ENCODE measurements at places on chromosomes 11 and 22.

DNA sequence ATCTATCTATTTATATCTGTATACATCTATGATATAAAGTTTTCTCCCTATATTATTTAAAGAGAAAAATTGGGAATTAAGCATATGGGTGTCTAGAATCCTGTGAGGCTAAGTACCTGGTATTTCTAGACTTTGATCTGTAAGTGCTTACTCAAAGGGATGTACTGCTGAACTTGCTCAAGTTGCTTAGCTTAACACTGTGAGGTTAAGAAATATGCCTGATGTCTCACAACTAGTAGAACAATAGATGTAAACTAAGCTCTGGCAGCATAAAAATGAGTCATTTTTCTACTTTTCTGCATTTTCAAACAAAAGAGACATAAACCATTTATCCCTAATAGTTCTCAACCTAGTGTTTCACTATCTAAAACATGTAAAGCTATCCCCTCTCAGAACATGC is 744.4 kb upstream of the ANO3 start:
- no peak for DNase-seq

GRCh38 chr11:6574816-6575715 is 28.4 kb downstream of the RRP8 start:
- DNase-seq: no peak

DNA sequence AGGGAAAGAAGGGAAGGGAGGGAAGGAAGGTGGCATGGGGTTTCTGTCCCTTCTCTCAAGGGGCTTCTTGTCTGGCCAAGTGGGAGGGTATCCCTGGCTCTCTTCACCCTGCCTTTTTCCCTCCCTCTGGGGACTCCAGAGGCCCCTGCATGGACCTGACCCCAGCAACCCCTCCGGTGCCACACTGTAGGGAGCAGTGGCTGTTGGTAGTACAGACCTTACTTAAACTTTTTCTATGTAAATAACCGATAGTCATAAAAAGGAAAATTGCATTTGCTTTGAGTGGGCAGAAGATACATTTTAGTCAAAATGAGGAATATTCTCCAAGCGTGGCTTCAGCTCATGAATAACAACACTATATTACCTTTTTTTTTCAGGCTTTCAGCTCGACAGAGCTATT is 1384.0 kb downstream of the BRD1 start:
- no peak for DNase-seq

- no peak for DNase-seq
Observed at GRCh38 chr11:44463751-44464150, 101.7 kb upstream of the CD82 start.

- DNase-seq: peak; percentile 65
Observed at GRCh38 chr22:25334162-25334490, 114.7 kb downstream of the CRYBB2 start.

GRCh38 chr11:122205036-122205435 is 89.0 kb upstream of the BLID start:
- DNase-seq: no peak

GRCh38 chr11:22521226-22521625 is 104.4 kb downstream of the FANCF start:
- DNase-seq: no peak

GRCh38 chr11:17224727-17225126 is 16.9 kb upstream of the PIK3C2A start:
- no peak for DNase-seq

DNA sequence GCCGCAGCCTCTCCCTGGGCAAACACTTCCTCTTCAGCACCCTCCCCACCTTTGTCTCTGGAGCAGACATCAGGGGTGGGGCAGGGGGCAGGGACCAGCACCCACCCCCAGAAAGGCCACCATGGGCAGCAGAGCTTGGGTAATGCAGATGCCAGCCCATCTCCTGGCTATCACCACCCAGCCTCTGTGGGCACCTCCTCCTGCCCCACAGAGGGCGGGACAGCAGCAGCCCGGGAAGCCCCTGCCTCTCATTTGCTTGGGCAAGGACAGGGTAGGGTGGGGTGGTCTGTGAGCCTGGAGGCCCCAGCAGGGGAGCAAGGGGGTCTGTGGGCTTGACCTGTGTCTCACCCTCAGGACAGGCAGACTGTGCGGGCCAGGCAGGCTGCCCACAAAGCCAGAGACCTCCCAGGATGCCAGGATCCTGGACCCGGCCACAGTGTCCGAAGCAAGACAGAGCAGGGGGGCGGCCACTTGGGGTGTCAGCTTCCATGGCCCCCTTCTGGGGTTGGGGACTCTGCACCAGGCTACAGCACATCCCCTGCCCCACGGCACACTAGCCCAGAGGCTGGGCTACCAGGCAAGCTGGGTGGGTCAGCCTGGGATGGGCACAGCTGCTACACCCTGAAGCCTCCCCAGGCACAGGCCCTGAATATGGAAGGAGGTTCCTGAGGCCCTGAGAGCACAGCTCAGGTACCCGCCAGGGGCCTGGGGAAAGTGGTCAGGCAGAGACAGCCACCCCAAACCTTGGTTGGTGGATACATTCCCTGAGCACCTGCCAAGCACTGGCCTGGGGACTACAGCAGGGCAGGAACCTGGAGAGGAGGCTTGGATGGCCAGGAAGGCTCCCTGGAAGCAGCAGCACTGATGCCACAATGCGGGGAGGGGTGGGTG is 4.5 kb downstream of the RNH1 start:
- DNase-seq: no peak

DNA sequence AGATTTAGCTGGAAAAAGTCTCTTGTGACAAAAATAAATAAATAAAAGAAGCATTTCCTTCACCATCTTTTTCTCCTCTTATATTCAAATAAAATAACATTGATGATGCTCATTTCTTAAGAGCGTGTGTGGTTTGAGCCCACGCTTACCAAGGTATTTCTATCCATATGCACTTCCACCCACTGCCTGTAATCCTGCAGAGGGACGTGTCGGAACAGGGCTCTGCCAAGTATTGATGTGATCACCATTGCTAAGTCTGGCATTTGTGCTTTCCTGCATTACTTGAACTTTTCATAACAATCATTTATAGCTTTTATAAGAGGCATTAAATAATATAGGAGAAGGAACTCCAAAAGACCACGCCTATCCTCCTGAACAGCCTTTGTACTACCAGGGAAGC is 107.6 kb downstream of the SHANK2 start:
- no peak for DNase-seq

GRCh38 chr11:80109031-80109430 is 668.2 kb upstream of the TENM4 start:
- no peak for DNase-seq

- no peak for DNase-seq
Observed at GRCh38 chr11:133635244-133635739, 103.0 kb upstream of the OPCML start.

- DNase-seq: no peak
Observed at GRCh38 chr11:27293515-27294417, 69.2 kb downstream of the CCDC34 start.

DNA sequence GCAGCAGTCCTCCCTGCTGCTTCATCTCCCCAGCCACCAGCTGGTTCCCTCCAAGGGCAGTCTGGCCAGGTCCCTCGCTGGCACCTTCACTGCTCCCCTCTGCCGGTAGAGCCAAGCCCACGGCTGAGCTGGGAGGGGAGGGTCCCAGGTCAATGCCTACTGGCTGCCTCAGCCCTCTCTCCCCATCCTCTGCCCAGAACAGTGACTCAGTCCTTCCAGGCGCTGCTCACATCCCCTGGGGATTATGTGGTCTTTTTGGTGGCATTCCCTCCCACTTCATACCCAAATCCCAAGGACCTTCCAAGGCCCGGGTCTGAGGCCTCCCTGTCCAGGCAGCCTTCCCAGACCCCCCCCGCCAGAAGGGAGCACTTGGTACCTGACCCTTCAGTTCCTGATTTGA is 44.9 kb downstream of the WNT7B start:
- no peak for DNase-seq

DNA sequence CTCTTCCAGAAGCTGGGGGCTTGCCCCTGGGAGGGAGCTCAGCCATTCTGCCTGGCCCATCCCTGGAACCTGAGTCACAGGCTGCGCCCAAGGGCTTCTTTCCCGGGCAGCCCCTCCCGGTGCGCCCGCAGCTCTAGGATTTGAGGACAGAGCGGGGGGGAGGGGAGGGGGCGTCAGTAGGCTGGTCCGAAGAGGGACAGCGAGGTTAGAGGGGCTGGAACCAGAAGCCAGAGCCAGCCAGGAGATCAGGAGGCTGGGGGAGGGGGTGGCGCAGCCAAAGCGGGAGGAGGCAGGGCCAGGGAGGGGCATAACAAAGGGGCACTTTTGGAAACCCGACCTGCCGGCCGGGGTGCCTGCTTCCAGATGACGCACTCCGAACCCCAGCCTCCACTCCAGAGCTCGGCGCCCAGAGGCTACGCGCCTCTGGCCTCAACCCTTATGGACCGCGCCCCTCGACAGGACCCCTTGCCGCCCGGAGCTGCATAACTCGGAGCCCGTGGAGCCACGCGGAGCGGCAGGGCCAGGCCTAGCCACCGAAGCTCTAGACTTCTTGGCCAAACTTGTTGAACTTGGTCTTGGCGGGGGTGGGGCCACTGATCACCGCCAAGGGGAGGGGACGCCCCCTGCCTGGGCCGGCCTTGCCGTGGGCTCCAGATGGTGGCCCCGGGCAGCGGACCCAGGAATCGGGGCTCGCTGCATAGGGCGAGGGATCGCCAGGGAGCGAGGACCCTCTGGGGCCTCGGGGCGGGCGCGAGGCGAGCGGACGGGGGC is 744 bp downstream of the PACSIN3 start:
- no peak for DNase-seq

DNA sequence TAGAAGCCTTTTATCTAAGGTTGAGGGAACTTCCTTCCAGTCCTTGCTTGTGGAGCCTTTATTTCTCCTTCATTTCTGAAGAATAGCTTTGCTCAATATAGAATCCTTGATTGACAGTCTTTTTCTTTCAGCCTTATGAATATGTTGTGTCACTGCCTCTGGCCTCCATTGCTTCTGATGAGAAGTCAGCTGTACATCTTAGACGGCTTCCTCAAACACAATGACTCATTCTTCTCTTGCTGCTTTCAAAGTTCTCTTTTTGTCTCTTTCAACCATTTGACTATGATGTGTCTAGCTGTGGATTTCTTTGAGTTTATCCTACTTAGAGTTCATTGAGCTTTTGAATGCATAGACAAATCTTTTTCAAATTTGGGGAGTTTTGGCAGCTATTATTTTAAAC is 893.2 kb downstream of the BRD1 start:
- DNase-seq: no peak

DNA sequence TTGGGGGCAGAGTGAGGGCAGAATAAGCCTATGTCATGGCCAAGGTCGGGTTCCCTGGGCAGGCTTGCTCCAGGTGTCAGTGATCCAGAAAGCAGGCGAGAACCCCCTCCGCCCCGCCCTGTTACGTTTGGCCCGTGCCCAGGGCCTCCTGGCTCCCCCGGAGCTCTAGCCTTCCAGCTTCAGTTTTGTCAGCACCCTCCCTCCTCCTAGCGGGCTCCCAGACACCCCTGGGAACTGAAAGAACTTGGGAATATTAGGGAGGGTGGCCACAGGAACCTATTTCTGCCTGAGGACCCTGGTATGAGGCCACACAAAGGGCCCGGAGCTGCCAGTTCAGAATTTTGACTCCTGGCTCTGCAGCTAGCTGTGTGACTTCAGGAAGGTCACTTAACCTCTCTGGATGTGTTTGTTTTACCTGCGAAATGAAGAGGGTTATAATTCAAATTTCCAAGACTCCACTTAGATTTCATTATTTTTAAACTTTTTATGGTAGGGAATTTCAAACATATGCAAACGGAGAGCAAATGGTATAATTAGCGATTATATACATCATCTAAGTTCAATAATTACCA is 1.2 kb downstream of the TUBA8 start:
- DNase-seq: no peak

GRCh38 chr11:40227730-40228129 is 1231.7 kb downstream of the LRRC4C start:
- DNase-seq: no peak

- no peak for DNase-seq
Observed at GRCh38 chr11:15483205-15483604, 368.5 kb downstream of the INSC start.

DNA sequence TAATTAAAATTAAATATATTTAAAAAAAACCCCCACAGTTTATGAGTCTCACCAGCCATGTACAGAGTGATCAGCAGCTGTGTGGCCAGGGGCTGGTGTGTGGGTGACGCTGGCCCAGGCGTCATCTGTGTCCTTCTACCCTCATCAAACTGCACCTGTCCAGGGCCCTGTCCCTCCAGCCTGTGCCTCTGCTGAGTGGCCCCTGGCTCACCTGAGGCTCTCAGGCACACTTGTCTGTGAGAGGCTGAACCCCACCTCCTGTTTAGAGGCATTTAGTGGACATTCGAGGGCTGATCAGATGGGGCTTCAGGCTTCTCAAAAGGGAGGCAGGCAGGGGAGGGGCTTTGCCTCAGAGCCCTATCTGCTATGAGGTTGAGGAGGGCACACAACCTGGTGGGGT is 29.9 kb upstream of the SMIM38 start:
- DNase-seq: no peak

DNA sequence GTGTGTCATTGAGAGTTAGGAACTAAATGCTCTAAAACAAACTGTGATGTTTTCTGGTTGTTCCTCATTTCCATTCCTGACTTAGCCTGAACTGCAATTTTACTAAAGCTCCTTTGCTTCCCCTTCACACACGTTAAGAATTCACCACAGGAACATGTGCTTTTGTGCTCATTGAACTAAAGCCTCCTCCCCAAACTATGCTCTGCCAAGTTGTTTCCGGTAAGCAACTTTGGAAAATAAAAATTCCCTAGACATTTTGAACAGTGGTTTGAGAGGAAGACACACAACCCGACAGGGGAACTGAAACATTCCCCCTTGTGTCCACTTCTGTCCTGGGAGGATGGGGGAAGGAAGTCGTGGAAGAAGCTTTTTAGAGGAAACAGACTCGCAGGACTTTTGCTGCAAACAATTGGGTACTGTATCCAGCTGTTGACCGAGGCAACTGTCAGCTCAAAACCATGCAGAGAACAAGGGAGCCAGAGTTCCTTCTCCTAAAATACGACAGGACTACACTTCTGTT is 66.9 kb downstream of the GAB2 start:
- DNase-seq: peak; percentile 22

DNA sequence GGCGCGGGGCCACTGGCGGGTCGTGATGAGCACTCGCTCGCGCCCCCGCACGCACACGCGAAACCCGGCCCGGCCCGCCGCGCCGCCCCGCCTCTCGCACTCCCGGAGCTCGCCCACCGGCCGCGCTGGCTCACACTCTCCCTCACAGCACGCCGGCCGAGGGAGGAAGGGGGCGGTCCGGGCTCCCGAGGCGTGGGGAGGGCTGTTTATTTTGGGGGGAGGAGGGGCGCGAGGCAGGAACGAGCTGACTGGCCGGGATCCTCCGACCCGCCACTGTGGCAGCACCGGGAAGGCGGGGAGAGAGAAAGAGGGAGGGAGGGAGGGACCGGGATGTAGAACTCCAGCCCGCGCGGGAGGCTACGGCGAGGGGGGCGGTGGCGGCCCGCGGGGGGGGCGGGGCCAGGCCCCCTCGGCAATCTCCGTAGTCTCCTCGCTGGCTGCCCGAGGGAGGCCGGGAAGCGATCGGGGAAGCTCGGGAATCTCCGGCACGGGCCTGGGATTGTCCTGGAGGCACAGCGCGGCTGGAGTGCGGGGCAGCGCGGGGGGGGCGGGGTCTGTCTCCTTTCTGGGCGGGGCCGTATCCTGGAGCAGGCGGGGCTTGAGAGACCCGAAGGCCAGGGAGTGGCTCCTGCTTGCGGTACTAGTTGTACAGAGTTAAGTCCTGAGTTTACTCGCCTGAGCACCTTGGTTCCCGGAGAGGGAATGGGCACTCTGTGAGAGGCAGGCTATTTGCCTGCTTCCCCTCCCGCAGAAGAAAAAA is at the start of gene RBFOX2:
Gene RBFOX2, minus strand, starts transcription at position 179 of the 760 bp plus-strand sequence. CDS start 399 bp downstream, outside the sequence.
- peak; percentile 77 for DNase-seq
